ENCODE measurements at places on chromosomes 12 and 14.

DNA sequence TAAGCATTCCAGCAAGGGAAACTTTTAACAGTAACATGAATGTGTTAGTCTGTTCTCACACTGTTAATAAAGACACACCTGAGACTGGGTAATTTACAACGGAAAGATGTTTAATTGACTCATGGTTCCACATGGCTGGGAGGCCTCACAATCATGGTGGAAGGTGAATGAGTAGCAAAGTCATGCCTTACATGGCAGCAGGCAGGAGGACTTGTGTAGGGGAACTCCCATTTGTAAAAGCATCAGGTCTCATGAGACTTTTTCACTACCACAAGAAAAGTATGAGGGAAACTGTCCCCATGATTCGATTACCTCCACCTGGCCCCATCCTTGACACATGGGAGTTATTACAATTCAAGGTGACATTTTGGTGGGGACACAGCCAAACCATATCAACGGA, 168.3 kb downstream of the PAH start:
- no peak for DNase-seq

GRCh38 chr14:60174352-60175254, 9.4 kb upstream of the DHRS7 start:
- DNase-seq = no peak

GRCh38 chr12:46522071-46522470, 149.5 kb upstream of the SLC38A2 start:
- no peak for DNase-seq

GRCh38 chr14:87955501-87955900, 37.5 kb downstream of the GALC start:
- no peak for DNase-seq

- DNase-seq = no peak
Measured at GRCh38 chr12:46629331-46630229, 196.2 kb downstream of the SLC38A4 start.

DNA sequence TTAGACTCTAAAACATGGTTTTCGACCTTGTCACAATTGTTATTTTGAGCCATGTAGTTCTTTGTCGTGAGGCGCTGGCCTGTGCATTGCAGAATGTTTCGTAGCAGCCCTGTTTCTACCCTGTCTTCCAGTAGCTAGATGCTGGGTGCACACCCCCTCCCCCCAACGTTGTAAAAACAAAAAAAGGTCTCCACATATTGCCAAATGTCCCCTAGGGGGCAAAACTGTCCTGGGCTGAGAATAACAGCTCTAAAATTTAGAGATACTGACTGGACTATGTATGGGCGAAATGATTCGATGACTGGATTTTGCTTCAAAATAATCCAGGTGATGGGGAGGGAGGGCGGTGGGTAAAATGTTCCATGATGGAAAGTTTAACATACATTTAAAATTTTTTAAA, 126.1 kb upstream of the FUT8 start:
- peak; percentile 27 for DNase-seq

DNA sequence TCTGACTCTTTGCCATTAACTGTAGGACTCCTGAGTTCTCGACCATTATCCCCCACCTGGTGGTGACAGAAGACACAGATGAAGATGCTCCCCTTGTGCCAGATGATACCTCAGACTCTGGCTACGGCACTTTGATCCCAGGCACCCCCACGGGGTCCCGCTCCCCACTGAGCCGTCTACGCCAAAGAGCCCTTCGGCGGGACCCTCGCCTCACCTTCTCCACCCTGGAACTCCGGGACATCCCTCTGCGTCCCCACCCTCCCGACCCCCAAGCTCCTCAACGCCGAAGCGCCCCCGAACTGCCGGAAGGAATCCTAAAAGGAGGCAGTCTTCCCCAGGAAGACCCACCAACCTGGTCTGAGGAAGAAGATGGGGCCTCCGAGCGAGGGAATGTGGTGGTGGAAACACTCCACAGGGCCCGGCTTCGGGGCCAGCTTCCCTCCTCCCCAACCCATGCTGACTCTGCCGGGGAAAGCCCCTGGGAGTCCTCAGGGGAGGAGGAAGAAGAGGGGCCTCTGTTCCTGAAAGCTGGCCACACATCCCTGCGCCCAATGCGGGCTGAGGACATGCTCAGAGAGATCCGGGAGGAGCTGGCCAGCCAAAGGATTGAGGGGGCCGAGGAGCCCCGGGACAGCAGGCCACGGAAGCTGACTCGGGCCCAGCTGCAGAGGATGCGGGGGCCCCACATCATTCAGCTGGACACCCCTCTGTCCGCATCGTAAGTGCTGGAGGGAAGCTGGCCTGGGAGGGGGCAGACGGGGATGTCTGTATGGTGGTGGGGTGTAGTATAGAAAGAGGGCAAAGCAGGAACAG, 14.4 kb downstream of the TNFRSF1A start:
- DNase-seq = no peak

DNA sequence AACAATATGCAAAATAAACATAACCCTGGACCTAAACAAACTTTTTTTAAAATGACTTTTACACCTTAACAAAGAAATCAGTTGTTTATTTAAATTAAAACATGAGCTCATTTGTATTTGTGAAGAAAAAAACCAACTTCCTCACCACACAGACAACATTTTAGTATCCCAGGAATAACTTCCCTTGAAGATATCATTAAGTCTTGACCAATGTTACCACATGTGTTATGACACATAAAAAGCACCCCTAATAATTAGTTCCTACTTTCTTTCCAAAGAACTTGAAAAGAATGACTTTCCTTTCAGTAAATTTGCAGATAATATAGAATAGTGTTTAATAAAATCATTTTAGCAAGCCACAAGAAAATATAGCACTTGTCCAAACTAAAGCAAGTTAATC, 42.4 kb downstream of the DUSP16 start:
- DNase-seq = no peak

- no peak for DNase-seq
Measured at GRCh38 chr14:91918186-91918883, 29.2 kb downstream of the FBLN5 start.

Data from EL (cell line).